Right renal pelvis (tissue), 4 donors: ENCODE measurements at places on chromosomes 3 and 15.

- DNase-seq = no peak
Measured at GRCh38 chr3:142276781-142277180, 51.4 kb upstream of the GK5 start.

- no peak for DNase-seq
Measured at GRCh38 chr3:174710612-174711011, 148.5 kb upstream of the NAALADL2 start.

DNA sequence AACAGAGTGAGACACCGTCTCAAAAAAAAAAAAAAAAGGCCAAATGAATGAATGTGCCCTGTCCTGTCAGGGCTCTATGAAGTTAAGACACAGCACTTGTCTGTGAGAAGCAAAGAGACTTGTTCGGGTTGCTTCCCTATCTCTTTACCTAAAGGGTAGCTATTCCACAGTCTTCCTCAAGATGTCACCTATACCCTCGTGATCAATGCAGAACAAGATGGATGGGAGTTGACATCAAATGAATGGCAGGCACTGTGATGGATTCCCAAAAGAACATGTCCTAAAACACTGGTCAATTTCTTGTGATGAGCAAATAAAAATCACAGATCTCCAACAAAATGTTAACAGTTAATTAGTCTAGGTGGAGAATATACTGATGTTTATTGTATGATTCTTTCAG lies 9.5 kb downstream of the TADA3 start:
- no peak for DNase-seq

DNA sequence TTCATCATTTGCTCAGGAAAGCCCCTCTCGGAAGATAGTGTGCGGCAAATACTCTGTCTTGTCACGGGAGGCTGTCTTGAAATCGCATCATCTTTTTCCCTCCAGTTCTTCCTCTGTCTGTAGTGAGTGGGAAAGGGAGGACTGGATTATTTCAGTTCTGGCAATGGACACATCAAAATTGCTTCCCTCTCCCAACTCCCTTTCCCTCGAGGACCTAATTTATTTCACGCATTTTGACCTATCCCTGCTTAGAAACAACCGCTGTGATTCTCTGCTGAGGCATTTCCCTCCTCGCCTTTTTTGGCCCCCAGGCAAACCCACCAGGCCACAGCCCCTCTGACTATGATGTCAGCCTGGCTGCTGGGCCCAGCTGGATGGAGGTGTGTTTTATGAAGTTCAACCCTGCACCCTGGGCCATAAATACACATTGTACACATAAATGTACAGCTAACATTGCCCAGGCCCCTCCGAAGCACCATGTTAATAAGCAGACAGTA lies 138.7 kb upstream of the LRTM1 start:
- peak; percentile 25 for DNase-seq

- no peak for DNase-seq
Measured at GRCh38 chr3:180617049-180617448, 15.1 kb downstream of the TTC14 start.

- no peak for DNase-seq
Measured at GRCh38 chr3:146542179-146542578, 2.2 kb downstream of the PLSCR1 start.

DNA sequence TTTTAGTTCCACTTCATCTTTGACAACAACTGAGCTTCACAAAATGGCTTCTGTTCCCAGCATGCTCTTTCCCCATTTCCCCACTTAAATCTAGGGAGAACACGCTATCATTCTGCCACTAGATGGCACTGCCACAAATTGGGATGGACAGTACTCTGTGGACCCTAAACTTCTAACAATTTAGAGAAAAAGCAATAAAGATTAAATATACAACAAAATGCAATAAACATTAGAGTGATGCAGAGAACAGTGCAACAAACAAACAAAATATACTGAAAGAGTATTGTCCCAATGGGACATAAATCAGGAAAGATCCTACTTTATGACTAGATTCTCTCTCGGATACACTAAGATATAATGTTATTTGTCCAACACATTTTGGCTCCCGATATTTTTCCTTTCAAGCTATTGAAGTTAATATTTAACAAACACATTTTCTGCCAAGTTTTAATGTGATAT lies 169.7 kb upstream of the TMCO5A start:
- DNase-seq = peak; percentile 7

- no peak for DNase-seq
Measured at GRCh38 chr15:47470983-47471382, 246.3 kb upstream of the SEMA6D start.

GRCh38 chr15:51499379-51499976 lies 123.1 kb downstream of the DMXL2 start:
- no peak for DNase-seq

DNA sequence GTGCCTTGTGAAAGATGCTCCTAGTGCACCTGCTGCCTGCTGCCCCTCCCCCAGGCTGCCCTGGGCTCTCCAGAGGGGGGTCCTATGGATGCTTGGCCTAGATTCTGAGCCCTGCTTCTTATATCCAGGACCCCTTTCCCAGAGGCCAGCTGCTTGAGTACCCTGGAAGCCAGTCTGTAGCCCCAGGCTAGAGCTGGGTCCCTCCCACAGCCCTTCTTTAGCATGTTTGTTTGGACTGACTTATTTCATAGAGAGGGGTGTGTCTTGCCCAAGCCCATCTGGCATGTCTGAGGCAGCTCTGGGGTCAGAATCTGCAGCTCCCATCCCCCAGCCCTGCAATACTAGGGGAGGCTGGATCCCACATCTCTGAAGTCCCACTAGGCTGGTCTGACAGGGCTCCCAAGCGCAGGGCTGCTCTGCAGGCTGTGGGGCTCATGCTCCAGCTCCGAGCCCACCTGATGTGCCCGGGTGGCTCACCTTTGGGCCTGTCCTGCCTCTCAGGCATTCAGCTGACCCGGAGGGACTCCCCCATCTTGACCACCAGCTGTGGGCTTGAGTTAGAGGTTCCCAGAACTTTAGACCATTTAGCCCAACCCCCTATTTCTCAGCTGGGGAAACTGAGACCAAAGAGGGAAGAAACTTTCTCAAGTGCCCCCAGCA lies 3.1 kb downstream of the CHRNB4 start:
- no peak for DNase-seq

GRCh38 chr3:107704477-107704876 lies 181.7 kb downstream of the BBX start:
- no peak for DNase-seq

DNA sequence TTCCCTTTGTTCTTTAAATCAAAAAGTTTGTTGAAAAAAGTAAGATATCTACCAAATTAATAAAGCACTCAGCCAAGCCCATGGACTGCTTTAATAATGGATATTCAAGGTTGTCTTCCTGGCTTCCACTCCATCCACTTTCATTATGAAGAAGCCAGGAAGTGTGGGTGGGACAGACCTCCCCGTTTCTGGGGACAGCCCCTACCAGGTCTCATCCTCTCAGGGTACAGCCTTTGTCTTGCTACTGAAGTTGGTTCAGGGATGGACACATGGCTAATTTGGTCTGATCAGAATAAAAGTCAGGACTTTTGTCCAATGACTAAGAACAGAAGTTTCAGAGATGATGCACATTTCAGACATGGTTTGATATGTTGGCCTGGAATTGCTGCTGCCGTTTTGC lies 32.6 kb downstream of the CCNB2 start:
- DNase-seq = no peak
